ENCODE measurements at places on chromosomes 1 and 21. TPM values are rescaled to one million over a fixed set of nuclear protein-coding genes. Genes with fewer than 3 reads are reported as not detected.

- H3K4me1 ChIP-seq: no peaks in the 10 kb centered on the region
- no peaks in the 10 kb centered on the region for H3K27me3 ChIP-seq
- H3K27ac ChIP-seq: no peak overlapping the region
Observed at GRCh38 chr1:51784997-51785421, 93.5 kb downstream of the NRDC start.

TMIGD3 gene
- not detected for total RNA-seq

DNA sequence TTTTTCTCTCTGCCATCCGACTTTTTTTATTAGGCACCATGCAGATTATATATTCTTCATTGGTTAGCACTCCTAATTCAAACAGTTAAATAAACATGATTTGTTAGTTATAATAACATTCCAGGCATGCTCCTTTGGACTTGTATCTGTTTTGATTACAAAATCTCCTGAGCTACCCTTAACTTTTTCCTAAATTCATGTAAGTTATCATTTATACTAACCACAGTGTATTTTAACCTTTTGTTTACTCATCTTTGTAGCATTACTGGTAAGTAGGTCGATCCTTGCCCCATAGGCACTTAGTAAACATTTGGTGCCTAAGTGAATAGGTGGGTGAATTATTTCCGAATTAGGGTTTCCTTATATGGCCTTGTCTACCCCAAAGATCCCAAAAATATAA, 43.8 kb downstream of the MIER1 start:
- peaks cover 66% of the 10 kb centered on the region for H3K36me3 ChIP-seq
- no peaks in the 10 kb centered on the region for H3K27me3 ChIP-seq
- no peak overlapping the region for H3K4me3 ChIP-seq
- DNase-seq: no peak

C1orf167 gene
- not detected for total RNA-seq

GRCh38 chr1:159869173-159869572, 6.7 kb upstream of the VSIG8 start:
- DNase-seq: no peak
- H3K27me3 ChIP-seq: no peaks in the 10 kb centered on the region
- H3K4me3 ChIP-seq: no peak overlapping the region

GRCh38 chr1:110176299-110176956, 26.1 kb downstream of the SLC6A17 start:
- H3K36me3 ChIP-seq: no peaks in the 10 kb centered on the region
- no peak overlapping the region for H3K27ac ChIP-seq
- H3K27me3 ChIP-seq: no peaks in the 10 kb centered on the region
- H3K4me1 ChIP-seq: peaks cover 7% of the 10 kb centered on the region
- no peak overlapping the region for H3K4me3 ChIP-seq
- DNase-seq: peak; percentile 50
